AG10803 (cell line): ENCODE measurements at places on chromosomes 4 and X.

GRCh38 chrX:110402850-110403221 lies 44.2 kb downstream of the RTL9 start:
- DNase-seq, result no peak

- DNase-seq, result no peak
Measured at GRCh38 chr4:183861426-183861825, 43.7 kb upstream of the STOX2 start.

DNA sequence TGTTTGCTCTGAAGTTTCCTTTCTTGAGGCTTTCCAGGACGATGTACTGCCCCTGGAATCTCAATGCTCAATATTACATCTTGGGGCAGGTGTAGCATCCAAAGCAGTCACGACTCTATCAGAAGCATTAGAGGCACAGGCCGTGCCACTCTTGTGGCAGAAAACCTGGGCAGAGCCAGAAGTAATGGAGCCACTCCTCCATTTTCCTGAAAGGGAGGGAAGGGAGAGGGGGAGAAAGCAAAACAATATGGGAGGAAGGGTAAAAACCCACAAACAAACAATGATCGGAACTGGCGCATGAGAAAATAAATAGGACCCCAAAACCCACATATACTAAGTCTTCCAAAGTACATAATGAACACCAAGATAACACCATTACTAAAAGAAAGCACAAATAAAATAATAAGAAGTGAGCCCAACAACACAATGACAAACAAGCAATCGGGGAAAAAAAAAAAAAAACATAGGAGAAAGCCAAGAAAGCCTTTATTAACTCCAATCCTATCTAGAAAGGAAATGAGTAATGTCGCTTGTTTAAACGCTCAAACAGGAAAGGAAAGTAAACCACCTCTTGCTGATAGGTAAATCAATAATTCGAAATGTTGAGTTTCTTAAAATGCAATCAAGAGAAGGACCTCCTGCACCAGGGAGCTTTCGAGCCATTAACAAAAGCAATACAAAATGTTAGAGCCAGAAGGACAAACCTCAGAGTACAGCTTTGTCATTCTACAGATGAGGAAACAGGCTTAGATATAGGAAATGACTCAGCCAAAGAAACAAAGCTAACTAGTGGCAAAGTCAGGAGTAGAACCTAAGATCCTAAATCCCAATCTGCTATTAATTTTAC lies 117.4 kb downstream of the ATRX start:
- DNase-seq, result peak; percentile 9

- no peak for DNase-seq
Measured at GRCh38 chr4:182764137-182764536, 153.0 kb downstream of the DCTD start.

DNA sequence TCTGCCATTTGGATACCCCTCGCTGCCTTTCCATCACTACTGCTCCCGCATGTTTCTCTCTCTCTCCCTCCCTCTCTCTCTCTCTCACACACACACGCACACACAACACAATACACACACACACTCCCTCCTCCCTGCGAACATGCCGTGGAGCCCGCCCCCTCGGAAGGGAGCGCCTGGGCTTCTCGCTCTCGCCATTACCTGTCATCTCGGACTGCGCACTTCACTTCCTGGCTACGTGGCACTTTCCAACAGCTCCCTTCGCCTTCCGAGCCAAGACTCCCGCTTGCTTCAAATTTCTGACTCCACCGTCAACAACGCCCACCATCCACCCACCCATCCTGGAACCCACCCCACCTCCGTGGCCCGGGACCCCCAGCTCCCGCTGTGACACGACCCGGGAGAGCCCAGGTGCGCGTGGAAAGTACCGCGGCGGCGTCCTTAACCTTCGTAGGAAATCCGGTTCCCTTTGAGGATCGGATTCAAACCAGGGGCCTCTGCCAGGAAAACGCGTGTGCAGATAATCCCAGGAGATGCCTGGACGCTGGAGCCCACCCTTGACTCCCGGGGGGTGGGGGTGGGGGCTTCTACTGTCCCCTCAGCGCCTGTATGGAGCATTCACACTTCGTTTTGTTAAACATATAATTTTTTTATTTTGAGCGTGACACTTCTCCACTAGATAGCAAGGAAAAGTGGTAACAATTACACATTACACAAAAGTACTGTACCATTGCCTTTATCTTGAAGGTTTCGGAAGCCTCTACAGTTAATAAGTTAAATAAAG lies 12.5 kb downstream of the ARX start:
- no peak for DNase-seq
